T-cell (primary cell): ENCODE measurements at places on chromosomes 2 and 18.

GRCh38 chr18:51614967-51615571, 417.6 kb upstream of the MEX3C start:
- H3K36me3 ChIP-seq: no peaks in the 10 kb centered on the region
- H3K4me1 ChIP-seq: no peaks in the 10 kb centered on the region
- H3K27ac ChIP-seq: no peak overlapping the region
- no peaks in the 10 kb centered on the region for H3K27me3 ChIP-seq
- no peak for DNase-seq

GRCh38 chr2:23636426-23636825, 251.4 kb downstream of the KLHL29 start:
- H3K4me1 ChIP-seq: no peaks in the 10 kb centered on the region
- DNase-seq: no peak
- H3K27me3 ChIP-seq: peaks cover 8% of the 10 kb centered on the region
- no peak overlapping the region for H3K27ac ChIP-seq
- no peak overlapping the region for H3K4me3 ChIP-seq
- H3K36me3 ChIP-seq: no peaks in the 10 kb centered on the region

GRCh38 chr2:54666131-54666633, 57.3 kb upstream of the EML6 start:
- H3K4me3 ChIP-seq: no peak overlapping the region
- no peak for DNase-seq
- peaks cover 98% of the 10 kb centered on the region for H3K36me3 ChIP-seq
- H3K27ac ChIP-seq: no peak overlapping the region
- no peaks in the 10 kb centered on the region for H3K27me3 ChIP-seq

DNA sequence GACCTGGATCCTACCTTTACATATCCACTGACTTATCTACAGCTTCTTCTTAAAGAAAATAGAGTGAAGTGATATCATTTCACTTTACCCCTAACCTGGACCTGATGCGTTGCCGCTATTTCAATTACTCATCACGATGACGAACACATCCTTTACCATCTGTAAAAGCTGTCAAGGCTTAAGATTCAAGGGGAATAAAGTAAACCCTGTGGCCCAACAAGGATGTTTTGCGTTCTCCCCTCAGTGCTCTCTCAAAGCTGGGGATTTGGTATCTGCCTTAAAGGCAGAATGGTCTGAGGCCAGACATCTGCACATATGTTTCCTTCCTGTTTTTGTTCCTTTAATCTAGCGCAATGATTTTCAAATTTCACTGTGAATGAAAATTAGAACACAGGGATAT, 100.1 kb upstream of the KLF7 start:
- H3K4me3 ChIP-seq: no peak overlapping the region
- H3K27me3 ChIP-seq: no peaks in the 10 kb centered on the region
- no peaks in the 10 kb centered on the region for H3K4me1 ChIP-seq

- no peak for DNase-seq
- H3K36me3 ChIP-seq: no peaks in the 10 kb centered on the region
- no peaks in the 10 kb centered on the region for H3K27me3 ChIP-seq
- H3K27ac ChIP-seq: no peak overlapping the region
- peaks cover 19% of the 10 kb centered on the region for H3K4me1 ChIP-seq
Measured at GRCh38 chr18:32081881-32082280, 9.8 kb upstream of the RNF138 start.

- H3K4me3 ChIP-seq: no peak overlapping the region
- no peaks in the 10 kb centered on the region for H3K27me3 ChIP-seq
- peaks cover 13% of the 10 kb centered on the region for H3K4me1 ChIP-seq
Measured at GRCh38 chr18:13403786-13404549, 185.4 kb downstream of the LDLRAD4 start.

DNA sequence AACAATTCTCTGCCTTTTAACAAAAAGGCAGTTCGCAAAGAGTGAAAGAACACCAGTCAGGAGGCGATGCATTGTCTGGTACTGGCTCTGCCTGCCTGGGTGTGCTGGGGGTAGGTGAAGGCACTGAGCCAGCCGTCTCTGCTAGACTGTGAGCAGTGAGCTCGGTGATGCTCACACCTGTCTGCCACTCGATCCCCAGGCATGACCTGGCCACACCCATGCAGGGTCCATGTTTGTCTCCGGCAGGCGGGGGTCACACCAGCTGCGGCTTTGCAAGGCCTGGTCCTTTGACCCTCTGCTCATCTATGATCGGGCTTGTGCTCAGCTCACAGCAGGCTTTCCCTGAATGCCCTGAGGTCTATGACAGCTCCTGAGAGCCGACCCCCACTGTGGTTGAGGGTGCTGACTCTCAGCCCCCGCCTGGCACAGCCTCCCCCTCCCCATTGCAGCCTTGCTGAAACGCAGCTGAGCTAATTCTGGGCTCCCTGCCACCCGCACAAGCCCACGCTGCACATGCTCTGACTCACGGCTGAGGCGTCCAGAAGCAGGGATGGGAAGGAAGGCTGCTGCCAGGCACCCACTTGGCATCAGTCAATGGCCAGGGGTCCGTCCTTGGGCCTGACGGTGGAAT, 23.7 kb downstream of the CRACDL start:
- H3K4me3 ChIP-seq: no peak overlapping the region
- no peak for DNase-seq
- H3K4me1 ChIP-seq: peaks cover 46% of the 10 kb centered on the region
- H3K27ac ChIP-seq: no peak overlapping the region
- peaks cover 65% of the 10 kb centered on the region for H3K27me3 ChIP-seq

GRCh38 chr18:61080954-61081528, 252.2 kb upstream of the CDH20 start:
- H3K27ac ChIP-seq: no peak overlapping the region
- H3K27me3 ChIP-seq: no peaks in the 10 kb centered on the region
- no peaks in the 10 kb centered on the region for H3K4me1 ChIP-seq
- no peak overlapping the region for H3K4me3 ChIP-seq

GRCh38 chr2:158746488-158746887, 48.6 kb upstream of the DAPL1 start:
- H3K4me3 ChIP-seq: no peak overlapping the region
- no peaks in the 10 kb centered on the region for H3K4me1 ChIP-seq
- no peak overlapping the region for H3K27ac ChIP-seq
- no peaks in the 10 kb centered on the region for H3K36me3 ChIP-seq
- H3K27me3 ChIP-seq: no peaks in the 10 kb centered on the region

- H3K27me3 ChIP-seq: no peaks in the 10 kb centered on the region
- no peaks in the 10 kb centered on the region for H3K4me1 ChIP-seq
- no peaks in the 10 kb centered on the region for H3K36me3 ChIP-seq
Measured at GRCh38 chr2:17188721-17189120, 329.5 kb downstream of the RAD51AP2 start.

GRCh38 chr2:109450574-109451273, 163.0 kb downstream of the SEPTIN10 start:
- H3K36me3 ChIP-seq: no peaks in the 10 kb centered on the region
- H3K4me1 ChIP-seq: no peaks in the 10 kb centered on the region
- H3K4me3 ChIP-seq: no peak overlapping the region
- no peak for DNase-seq
- H3K27me3 ChIP-seq: no peaks in the 10 kb centered on the region

DNA sequence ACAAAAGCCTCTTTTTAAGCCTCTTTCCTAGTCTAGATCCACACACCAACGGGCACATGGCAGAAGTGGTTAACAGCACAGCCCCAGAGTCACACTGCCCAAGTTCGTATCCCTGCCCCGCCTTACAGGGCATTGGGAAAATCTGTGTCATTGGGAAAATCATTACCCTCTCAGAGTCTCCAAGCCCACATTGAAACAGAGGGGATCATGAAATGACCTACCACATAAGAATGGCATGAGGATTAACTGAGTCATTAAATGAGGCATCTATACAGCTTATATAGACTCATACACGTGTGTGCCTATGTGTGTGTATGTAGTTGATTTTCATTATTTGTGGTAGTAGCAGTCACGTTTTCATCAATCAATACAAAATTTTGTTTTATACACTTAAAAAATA, 469.0 kb upstream of the POU3F3 start:
- H3K4me3 ChIP-seq: no peak overlapping the region
- H3K4me1 ChIP-seq: no peaks in the 10 kb centered on the region
- H3K27ac ChIP-seq: no peak overlapping the region
- H3K27me3 ChIP-seq: no peaks in the 10 kb centered on the region
- DNase-seq: no peak
- no peaks in the 10 kb centered on the region for H3K36me3 ChIP-seq

DNA sequence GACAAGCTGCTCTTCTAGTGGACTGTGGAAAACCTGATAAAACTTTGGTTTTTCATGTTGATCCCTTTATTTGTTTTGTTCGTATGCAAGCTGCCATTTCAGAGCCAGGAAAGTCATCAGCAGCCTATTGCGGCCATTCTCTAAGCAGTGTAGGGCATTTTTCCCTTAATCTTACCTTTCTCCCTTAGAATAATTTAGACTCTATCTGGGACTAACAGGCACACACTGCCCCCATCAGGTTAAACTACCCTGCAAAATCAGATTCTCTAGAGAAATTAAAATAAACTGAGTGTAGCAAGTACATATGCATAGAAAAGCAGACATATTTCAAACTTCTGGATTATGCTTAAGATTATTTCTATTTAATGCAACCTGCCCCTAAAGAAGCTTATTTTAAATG, 347.5 kb downstream of the METTL4 start:
- H3K27ac ChIP-seq: no peak overlapping the region
- H3K36me3 ChIP-seq: no peaks in the 10 kb centered on the region
- no peak for DNase-seq
- H3K4me1 ChIP-seq: no peaks in the 10 kb centered on the region
- H3K4me3 ChIP-seq: no peak overlapping the region
- peaks cover 3% of the 10 kb centered on the region for H3K27me3 ChIP-seq

DNA sequence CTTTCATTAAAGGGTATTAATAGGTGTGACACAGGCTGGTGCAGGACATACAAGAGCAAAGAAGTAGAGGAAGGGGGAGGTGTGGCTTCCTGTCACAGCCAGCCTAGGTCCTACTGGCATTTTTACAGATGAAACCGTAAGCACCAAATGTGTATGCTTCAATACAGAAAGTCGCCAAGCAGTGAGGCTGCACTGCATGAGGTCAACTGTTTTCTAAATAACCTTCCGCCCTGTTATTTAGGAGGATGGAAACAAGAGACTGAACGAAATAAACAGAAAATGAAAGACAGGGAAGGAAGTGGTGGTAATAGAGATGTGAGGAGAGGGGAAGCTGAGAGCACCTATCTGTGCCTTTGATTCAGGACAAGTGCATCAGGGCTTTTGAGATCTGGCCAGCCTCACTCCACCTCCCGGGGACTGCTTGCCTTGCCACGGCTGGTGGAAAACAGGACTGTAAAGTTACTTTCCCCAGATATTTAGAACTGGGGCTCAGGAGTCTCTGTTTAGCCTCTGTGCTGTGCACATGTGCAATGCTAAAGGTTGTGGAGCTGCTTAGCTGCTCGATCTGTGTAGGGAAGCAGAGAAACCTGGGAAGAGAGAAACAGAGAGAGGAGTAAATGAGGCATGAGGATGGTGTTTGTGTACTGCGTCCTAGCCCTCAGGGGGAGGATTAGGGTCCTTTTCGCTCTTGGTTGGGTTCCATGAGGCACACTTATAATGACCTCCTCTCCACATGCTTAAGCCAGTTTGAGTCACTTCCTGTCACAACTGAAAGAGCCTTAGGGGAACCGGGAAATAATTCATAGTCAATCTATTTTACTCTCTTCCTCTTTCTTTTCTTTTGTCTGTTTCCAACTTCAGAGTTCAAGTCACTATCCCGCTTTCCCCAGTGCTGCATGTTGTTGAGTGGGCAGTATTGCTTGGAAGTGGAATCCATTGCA, 62.3 kb upstream of the BOD1L2 start:
- no peak overlapping the region for H3K4me3 ChIP-seq
- H3K36me3 ChIP-seq: no peaks in the 10 kb centered on the region
- H3K27ac ChIP-seq: no peak overlapping the region
- H3K27me3 ChIP-seq: peaks cover 6% of the 10 kb centered on the region
- peaks cover 8% of the 10 kb centered on the region for H3K4me1 ChIP-seq
- no peak for DNase-seq

- no peak overlapping the region for H3K4me3 ChIP-seq
- H3K27me3 ChIP-seq: no peaks in the 10 kb centered on the region
- H3K4me1 ChIP-seq: no peaks in the 10 kb centered on the region
- no peak overlapping the region for H3K27ac ChIP-seq
- H3K36me3 ChIP-seq: no peaks in the 10 kb centered on the region
Measured at GRCh38 chr18:25422230-25422629, 70.3 kb upstream of the ZNF521 start.

DNA sequence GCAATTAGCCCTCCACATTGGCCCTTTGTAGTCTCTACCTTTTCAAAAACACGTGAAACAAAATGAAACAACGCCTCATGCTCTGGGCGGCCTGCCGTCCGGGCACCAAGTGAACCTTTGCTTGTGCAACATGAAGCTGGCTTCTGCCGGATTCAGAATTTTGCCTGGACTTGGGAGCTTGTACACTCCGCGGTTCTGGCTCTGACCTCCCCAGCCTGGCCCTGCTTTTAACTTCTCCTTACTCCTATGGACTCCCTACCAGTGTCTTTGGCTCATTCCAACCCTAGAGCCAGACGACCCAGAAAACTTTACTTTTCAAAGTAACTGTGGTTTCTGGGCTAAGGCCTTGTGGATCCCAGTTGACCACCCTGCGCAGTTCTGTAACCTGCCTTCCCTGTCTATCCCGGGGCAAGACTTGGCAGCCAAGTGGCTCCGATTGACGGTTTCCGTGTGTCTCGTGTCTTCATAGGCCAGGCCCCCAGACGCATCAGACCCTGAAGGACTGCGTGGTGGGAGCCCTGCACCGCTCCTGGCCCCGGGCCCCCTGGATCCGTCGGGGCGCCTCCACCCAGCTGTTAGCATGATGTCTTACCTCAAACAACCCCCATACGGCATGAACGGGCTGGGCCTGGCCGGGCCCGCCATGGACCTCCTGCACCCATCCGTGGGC, 1.9 kb downstream of the OTX1 start:
- no peak overlapping the region for H3K4me3 ChIP-seq
- peaks cover 96% of the 10 kb centered on the region for H3K27me3 ChIP-seq
- no peak overlapping the region for H3K27ac ChIP-seq
- peaks cover 30% of the 10 kb centered on the region for H3K4me1 ChIP-seq
- no peak for DNase-seq
- no peaks in the 10 kb centered on the region for H3K36me3 ChIP-seq

GRCh38 chr2:10981941-10982431, 70.3 kb downstream of the KCNF1 start:
- H3K27me3 ChIP-seq: no peaks in the 10 kb centered on the region
- no peaks in the 10 kb centered on the region for H3K36me3 ChIP-seq
- DNase-seq: no peak
- H3K27ac ChIP-seq: no peak overlapping the region
- no peaks in the 10 kb centered on the region for H3K4me1 ChIP-seq

GRCh38 chr2:149213764-149214493, 116.5 kb upstream of the LYPD6 start:
- H3K27me3 ChIP-seq: no peaks in the 10 kb centered on the region
- H3K4me3 ChIP-seq: no peak overlapping the region

DNA sequence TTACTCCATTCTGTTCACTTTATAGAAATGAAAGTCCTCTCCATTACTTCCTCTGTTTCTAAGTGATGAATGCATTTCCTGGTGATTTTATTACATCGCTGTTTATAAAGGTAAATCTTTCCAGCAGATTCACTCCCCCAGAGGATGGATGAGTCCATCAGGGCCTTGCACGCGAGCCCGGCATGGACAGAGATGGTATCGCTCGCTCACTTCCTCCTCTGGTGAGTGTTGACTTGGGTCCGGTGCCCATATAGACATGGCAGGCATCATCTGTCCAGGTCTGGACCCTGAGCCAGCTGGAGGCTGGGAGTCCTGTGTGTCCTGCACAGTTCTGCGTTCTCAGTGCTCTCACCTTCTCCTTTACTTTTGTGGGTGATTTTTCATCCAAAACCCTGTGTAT, 733.6 kb upstream of the SALL3 start:
- H3K4me1 ChIP-seq: no peaks in the 10 kb centered on the region
- H3K36me3 ChIP-seq: no peaks in the 10 kb centered on the region
- no peaks in the 10 kb centered on the region for H3K27me3 ChIP-seq
- DNase-seq: no peak
- H3K4me3 ChIP-seq: no peak overlapping the region

GRCh38 chr2:72673279-72673678, 152.6 kb downstream of the EXOC6B start:
- no peak overlapping the region for H3K4me3 ChIP-seq
- H3K4me1 ChIP-seq: no peaks in the 10 kb centered on the region
- H3K36me3 ChIP-seq: no peaks in the 10 kb centered on the region
- DNase-seq: no peak
- H3K27ac ChIP-seq: no peak overlapping the region
